ENCODE measurements at places on chromosomes 5 and 9. TPM values are rescaled to one million over a fixed set of nuclear protein-coding genes. Genes with fewer than 3 reads are reported as not detected.

PROB1 gene
- 0.59 TPM for total RNA-seq

TMEM245 gene
- total RNA-seq = 60.0 TPM

NSA2 gene
- total RNA-seq = 95.7 TPM

PCDHA5 gene
- total RNA-seq = under 0.01 TPM

DPH7 gene
- 28.8 TPM for total RNA-seq

HSPB3 gene
- total RNA-seq = not detected

PITX1 gene
- 29.7 TPM for total RNA-seq

FIBCD1 gene
- 26.0 TPM for total RNA-seq

C9orf152 gene
- total RNA-seq = not detected

MUSK gene
- under 0.01 TPM for total RNA-seq

DDX4 gene
- not detected for total RNA-seq

CARD9 gene
- 1.8 TPM for total RNA-seq

PTGES2 gene
- 53.4 TPM for total RNA-seq

SH3TC2 gene
- 1.2 TPM for total RNA-seq

CDC25C gene
- 0.30 TPM for total RNA-seq

IFNA10 gene
- total RNA-seq = not detected

SLC35A4 gene
- 13.1 TPM for total RNA-seq

NR2F1-AS1 gene
- total RNA-seq = 15.4 TPM

CD72 gene
- 1.2 TPM for total RNA-seq

SPTAN1 gene
- 280 TPM for total RNA-seq

TMC1 gene
- total RNA-seq = 0.28 TPM

LHX3 gene
- not detected for total RNA-seq

GRIN1 gene
- total RNA-seq = not detected

Data from smooth muscle cell of the umbilical artery (primary cell).